Activated CD8-positive, alpha-beta T cell treated with anti-CD3 and anti-CD28 coated beads for 36 hours (primary cell): ENCODE measurements at places on chromosomes 6 and 20.

DNA sequence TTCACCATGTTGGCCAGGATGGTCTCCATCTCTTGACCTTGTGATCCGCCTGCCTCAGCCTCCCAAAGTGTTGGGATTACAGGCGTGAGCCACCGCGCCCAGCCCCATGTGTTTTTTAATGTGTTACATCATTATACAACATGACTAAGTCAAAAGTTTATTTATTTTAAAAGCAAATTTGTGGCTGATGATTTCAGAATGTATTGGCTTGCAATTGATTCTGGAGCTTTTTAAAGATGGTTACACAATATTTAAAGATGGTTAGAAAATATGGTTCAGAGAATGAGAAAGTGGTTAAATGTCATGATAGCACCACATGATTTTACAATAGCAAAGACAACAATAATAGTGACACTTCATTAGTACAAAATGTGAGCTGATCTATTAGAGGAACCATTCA lies 80.5 kb downstream of the SASH1 start:
- DNase-seq = no peak

DNA sequence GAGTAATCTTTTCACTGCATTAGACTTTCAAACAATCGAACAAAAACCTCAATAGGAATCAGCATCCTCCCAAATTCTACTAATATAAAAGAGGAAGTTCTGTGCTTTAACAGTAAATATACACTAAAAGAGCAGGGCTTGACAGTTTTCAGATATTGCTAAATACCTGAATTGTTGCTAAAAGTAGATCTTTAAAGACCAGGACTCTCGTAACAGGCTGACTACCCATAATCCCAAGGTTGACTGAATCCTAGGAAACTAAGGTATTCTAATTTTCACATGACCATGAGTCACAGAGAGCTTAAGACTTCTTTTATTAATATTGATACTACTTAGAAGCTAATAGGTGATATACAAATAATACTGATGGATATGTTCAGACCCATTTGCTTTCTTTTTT lies 10.1 kb downstream of the CD164 start:
- DNase-seq = no peak

- no peak for DNase-seq
These were observed 289.5 kb downstream of the ESR1 start for GRCh38 chr6:152096863-152097496.

DNA sequence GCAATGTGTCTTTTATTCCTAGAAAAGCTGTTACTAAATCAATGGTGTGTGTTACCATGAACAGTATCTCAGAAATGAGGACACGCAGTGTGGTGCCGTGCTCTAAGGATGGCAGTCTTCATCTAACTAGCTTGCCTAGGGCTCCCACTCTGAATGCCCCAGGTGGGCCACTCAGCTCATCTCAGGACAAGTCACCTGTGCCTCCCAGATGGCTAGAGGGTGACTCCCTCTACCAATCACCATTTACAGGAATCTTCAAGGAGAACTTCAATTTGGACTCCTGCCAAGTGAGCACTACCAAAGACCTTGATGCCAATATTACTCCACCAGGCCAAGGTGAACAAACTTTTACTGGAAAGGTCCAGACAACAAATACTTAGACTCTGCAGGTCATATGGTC lies 202.8 kb upstream of the FOXQ1 start:
- no peak for DNase-seq

GRCh38 chr6:119163006-119163405 lies 84.5 kb upstream of the FAM184A start:
- DNase-seq = no peak
